Forelimb muscle (tissue), 1 donor: ENCODE measurements at places on chromosomes 2 and 18.

DNA sequence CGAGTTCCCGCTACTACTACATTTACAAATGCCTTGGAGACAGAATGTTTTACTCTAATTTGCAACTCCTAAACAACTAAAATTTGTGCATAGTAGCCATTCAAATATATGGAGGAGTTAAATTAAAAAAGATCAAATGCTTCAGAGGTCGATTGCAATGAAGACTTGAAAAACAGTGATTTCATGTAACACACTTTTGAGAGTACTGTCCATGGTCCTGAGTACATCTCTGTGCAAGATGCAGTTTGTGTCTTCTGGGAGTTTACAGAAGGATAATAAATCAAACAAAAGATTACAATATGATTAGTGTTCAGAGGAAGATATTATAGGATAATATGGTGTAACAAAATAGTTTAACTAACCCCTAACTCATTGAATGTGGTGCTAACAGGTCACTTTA is 894.7 kb downstream of the TMEM182 start:
- no peak for DNase-seq

DNA sequence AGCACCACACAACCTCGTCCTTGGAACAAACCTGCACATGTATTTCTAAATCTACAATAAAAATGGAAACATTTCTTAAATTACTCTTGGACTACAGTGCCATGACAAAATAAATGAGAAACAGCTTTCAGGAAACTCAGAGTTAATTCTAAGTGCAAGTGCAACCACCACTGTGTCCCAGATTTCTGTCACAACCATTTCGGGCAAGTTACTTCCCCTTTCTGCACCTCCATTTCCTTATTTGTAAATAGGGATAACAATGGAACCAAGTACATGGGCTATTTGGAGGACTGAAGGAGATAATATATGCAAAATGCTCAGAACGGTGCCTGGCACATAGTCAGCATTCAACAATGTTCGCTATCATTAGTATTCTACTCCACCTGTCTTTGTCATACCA is 93.2 kb downstream of the CACNB4 start:
- DNase-seq, result no peak

DNA sequence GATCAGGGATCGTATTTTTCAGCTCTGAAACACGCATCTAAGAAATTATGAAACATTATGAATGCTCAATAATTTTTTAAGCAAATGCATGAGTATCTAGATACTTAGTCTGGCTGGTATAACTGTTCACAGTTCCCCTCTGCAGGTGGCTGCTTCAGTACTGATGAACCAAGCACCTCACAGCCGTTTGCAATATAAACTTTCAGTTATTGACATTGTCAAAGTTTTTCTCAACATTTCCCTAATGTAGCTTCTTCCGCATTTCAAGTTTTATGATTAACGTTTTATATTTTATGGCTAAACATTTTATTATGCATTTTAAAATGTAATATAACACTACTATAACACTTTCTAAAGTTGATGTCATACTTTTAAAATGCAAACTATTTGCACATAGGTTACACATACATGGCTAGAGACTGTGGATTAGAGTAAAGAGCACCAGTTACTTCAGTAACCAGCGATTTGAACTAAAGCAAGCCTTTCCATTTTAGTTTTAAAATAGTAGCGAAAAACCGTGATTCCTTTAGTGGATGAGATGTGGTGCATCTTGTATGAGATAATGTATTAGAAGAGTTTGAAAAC is 495.4 kb downstream of the XIRP2 start:
- DNase-seq, result no peak

GRCh38 chr18:13574761-13575160 is 151.6 kb downstream of the FAM210A start:
- no peak for DNase-seq

- DNase-seq, result no peak
Measured at GRCh38 chr2:219680958-219681693, 53.7 kb downstream of the SLC4A3 start.

GRCh38 chr2:203070701-203071100 is 56.0 kb downstream of the NBEAL1 start:
- DNase-seq, result no peak
